ENCODE measurements at places on chromosomes 2 and 18.

- DNase-seq = no peak
Measured at GRCh38 chr2:181991171-181991885, 5.7 kb downstream of the PPP1R1C start.

DNA sequence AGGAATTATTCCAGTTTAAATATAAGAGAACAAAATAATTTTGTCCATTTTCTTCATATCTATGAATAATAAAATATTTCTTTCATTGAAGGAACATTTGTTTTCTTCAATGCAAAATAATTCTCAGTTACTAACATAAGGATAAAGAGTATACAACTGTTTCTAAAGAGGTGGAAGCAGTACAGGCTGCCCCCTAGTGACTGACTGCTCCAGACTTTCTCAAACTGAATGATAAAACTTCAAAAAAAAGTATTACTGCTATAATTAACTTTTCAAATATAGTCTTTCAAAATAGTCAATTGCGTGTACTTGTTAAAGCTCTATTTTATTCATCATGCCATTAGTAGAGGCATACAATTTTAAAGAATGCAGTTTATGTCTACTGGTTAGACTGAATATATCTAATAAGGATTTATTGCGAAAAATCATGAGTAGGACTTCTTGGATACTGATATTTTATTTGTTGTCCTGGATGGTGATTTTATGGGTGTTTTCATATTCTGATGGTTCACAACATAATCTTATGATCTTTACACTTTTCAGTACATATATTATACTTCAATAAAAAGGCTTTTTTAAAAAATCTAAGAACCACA is 100.1 kb downstream of the WDPCP start:
- no peak for DNase-seq

GRCh38 chr2:77954931-77955330 is 432.8 kb upstream of the LRRTM4 start:
- DNase-seq = no peak

GRCh38 chr2:76281156-76281841 is 570.6 kb upstream of the GCFC2 start:
- no peak for DNase-seq

DNA sequence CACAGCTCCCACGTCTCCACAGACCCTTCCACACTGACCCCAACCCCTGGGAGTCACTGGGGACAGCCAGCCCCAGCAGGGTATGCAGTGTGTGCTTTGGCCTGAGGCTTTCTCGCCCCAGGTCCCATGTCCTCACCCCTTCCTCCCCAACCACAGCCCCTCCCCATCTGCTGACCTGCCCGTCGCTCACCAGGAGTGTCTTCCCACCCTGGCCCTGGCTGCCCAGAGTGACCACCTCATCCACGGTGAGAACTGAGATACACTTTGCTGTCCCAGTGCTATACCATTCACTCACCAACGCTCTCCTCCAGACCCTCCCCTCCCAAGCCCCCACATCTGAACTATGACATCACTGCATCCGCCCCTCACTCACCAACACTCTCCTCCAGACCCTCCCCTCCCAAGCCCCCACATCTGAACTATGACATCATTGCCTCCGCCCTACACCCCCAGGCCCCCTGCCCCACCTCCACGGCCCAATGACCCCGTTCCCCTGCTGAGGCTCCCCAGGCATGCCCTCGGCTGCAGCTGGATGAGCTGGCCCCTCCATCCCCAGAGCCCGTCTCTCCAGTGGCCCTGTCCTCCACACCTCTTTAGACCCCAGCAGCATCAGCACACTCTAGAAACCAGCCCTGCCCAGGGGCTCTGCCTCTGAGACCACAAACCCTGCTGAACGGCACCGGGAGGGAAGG is 55.2 kb downstream of the ANKMY1 start:
- DNase-seq = no peak

DNA sequence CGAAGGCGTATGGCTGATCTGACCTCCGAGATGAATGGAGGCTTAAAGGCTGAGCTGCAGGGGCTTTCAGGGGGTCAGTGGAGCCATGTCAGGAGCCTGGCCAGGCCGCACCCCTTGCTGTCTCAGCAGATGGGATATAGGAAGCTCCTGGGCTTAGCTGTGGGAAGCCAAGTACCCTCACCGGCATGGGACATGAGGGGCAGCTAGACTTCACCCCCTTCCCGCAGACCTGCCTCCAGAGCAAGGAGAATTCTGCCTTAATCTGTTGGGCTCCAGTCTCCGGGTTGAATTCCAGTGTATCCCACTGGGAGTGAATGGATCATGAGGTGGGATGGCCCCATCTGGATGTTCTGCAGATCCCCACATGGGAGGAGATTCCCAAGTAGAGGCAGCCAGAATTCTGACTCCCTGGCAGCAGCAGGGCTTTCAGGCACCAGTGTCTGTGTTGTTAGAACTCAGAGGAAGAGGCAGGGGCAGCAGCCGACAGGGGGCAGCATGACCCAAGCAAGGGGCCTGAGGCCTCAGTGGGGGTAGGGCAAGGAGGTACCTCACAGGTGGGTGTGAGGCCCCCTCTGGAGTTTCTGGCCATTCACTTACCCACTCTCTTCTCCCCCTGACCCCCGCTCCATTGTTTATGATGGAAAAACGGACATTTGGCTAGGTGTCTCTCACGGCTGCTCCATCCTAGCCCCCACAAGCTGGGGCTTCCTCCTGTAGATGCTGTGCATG is 19.1 kb downstream of the CAPG start:
- peak; percentile 77 for DNase-seq

GRCh38 chr2:105885456-105885855 is 140.7 kb downstream of the NCK2 start:
- DNase-seq = no peak
